ENCODE measurements at places on chromosomes 2 and 18.
A peak's percentile ranks its signal among the peaks of the same experiment; 100 is the strongest.

- DNase-seq = no peak
Measured at GRCh38 chr2:128416109-128416785, 97.6 kb upstream of the HS6ST1 start.

GRCh38 chr2:47360283-47360682, 42.7 kb upstream of the MSH2 start:
- no peak for DNase-seq

GRCh38 chr2:70087702-70088597, 673 bp downstream of the PCBP1 start:
- no peak for DNase-seq

- DNase-seq = no peak
Measured at GRCh38 chr2:236796236-236796635, 226.6 kb downstream of the ACKR3 start.

GRCh38 chr2:99154643-99155536, at the start of the genes LIPT1 and TSGA10:
Gene LIPT1 (plus strand): TSS chr2:99154967. CDS start chr2:99161958, 6,991 bp downstream.
Gene TSGA10 (minus strand): TSS chr2:99154942. CDS start chr2:99109439, 45,503 bp downstream.
- DNase-seq = peak; percentile 88

- no peak for DNase-seq
Measured at GRCh38 chr2:111135237-111135909, 14.7 kb downstream of the BCL2L11 start.

DNA sequence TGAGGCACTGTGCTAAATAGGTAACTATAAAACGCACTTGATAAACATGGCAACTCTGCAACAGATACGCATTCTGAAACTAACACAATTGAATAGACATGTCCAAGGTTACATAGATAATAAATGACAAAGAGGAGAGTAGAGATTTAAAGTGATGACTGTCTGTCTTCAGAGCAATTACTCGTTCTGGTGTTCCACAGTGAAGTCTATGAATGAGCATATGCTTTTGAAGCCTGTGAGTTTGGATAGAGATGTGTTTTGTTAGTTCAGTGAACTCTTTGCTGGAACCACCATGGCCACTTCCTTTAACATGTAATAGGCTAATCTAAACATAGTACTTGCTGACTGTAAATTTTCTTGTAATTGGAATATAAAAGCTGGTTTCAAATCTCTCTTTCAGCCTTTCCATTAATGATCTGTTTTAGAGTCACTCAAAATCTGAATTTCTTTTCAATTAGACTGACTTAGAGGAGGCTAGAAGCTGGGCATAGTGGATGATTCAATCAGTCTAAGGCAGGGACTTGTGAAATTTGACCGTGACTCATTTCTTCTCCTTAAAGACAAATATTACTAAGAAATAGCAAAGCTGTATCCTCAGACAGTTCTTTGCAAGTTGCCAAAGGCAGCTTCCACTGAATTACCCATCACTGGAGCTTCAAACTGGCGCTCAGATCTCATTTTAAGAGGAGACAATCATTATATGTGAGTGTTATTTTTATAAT, 1130.1 kb upstream of the CELF4 start:
- no peak for DNase-seq

GRCh38 chr18:9876867-9877654, 8.7 kb upstream of the TXNDC2 start:
- no peak for DNase-seq

DNA sequence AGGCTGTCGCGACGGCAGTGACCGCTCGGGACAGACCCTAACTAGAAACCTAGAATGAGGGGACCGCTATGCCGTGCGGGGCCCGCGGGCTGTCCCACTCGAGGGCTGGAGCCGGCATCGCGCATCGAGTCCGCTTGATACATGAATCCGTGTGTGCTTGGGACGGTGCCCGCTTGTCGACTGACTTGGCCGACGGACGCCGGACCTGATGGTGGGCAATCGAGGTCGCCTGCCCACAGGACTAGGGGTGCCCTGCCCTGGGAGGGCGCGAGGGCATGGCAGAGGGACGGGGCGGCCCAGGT, 749 bp upstream of the PTMA start:
- DNase-seq = no peak

- no peak for DNase-seq
Measured at GRCh38 chr2:178422097-178422496, 28.9 kb downstream of the PRKRA start.

- no peak for DNase-seq
Measured at GRCh38 chr2:106701203-106702022, 184.6 kb downstream of the ST6GAL2 start.

- DNase-seq = no peak
Measured at GRCh38 chr2:204257781-204258180, 287.5 kb upstream of the PARD3B start.

GRCh38 chr2:237452861-237453260, 34.2 kb upstream of the MLPH start:
- DNase-seq = no peak

DNA sequence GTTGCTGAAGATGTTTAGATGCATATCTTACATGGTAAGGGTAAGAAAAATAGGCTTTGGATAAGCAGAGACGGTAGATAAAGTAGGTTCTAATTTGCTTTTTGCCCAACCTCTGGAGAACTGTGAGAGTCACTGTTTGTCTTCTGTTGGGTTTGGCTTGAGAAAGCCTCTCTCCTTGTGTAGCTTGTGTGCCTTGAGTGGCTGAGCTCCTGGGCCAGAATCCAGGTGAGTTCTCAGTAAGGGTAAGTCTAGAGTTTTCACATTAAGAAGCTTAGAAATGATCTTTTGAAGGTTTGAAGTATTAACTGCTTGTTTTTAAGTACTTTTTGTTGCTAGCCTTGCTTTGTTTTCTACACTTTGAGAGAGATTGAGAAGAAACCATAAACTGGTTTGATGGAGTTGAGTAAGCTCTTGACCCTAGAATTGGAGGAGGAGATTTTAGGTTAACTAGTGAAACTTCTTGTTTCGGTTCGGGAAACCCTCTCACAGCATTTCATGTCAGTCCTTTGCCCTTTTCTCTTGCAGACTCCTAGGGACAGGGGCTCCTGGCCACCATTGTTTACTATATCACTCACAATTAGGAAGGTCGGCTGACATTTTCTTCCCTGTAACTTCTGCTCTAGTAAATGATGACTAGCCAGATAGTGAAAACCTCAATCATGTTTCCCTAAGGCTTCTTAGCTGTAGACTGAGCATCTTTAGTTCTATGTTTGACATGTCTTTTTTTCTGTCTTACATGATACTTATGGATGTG, 26.0 kb downstream of the MAP4K4 start:
- DNase-seq = no peak

GRCh38 chr18:31364190-31364589, 12.4 kb upstream of the DSG4 start:
- DNase-seq = no peak

DNA sequence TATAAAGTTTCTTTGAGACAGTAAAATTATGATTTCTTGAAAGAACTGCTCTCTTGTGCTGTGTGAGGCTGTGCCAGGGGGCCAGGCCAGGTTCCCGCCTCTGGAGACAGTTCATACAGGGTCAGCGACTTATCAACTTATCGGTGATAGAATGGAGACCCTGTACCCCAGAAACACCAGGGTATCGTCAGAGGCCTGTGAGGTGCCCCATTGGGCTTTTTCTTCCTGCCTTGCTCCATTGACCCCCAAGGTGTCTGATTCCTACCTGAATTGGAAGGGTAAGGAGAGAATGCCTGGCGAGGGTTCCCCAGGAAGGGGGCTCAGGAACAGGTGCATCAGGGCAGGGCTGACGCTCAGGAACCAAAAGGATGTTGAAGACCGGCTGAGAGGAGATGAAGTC, 4.3 kb downstream of the DLX1 start:
- no peak for DNase-seq

DNA sequence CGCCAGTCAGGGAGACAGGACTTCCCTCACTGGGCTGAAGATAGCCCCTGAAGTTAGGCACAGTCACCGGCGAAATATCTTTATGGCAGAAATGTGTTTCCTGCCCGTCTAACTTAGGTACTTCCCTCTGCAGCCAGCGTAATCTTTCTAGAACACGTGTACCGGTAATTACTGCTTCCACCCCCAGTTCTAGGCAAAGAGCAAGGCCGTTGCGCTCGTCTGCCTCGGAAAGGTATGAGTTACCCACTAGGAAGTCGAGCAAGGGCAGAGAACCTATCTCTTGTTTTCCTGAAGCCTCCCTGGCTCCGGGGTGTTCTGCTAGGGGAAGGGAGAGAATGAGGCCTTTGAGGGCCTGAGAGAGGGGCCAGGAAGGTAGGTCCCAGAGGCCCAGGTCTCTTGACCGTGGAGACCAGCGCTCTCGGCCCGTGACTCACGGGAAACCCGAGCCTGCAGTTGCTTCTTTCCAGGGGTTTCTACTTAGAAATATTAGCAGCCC, 70.0 kb downstream of the TWSG1 start:
- no peak for DNase-seq

- DNase-seq = no peak
Measured at GRCh38 chr2:74378007-74378406, 2.1 kb downstream of the DCTN1 start.

- no peak for DNase-seq
Measured at GRCh38 chr2:35428548-35428947, 927.0 kb upstream of the CRIM1 start.

DNA sequence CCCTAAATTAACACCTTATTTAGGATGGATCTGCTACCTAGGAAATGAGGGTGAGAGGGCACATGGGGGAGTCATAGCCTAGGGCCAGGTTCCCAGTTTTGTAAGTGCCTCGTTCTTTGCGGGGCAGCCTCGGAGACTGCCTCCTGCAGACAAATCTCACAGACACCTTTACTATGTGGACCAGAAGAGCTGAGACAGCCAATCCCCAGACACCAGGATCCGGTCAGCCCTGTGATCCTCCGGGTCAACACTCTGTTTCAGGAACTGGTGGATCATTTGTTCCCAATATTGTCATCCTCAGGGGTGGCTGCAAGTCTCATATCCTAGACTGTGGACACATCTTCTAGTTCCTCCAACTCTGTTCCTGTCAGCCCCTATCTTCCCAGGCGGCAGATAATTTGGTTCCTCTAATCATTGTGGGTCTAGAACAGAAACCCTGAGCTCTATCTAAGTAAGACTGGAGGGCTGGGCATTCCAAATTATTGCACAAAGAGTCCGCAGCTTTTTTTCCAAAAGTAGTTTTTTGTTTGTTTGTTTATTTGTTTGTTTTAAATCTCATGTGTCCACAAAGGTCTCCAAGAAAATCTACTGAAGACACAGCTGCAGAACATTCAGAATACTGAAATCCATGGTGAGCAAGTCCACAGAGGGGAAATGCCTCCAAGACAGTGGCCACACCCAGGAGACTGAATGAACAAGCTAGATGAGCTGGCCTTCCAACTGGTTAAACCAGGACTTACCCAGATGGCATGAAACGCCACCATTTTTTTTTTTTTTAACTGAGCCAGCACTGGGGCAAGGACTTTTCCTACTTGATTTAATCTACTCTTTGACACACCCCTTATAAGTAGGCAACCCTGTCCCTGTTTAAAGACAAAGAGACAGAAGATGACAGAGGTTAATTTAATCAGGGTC, 6.2 kb upstream of the GDF7 start:
- no peak for DNase-seq

DNA sequence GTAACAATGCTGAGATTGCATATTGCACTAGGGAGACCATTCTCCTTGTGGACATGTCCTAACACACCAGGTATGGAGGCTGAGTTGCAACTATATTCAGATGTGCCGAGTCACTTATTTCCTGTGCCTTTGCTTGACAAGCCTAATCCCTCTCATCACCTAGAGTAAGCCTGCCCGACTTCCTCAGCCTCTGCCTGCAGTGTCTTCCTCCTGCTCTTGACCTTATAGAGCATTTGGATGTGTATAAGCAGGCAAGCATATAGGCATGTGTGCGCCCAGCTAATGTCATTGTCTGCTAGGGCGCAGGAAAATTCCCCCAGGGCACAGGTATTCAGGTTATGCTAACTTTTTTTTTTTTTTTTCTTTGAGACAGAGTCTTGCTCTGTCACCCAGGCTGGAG, 316.9 kb downstream of the CDH2 start:
- no peak for DNase-seq

GRCh38 chr2:241358470-241358869, 2.4 kb downstream of the FARP2 start:
- DNase-seq = no peak

- no peak for DNase-seq
Measured at GRCh38 chr2:179550214-179550613, 285.6 kb upstream of the SESTD1 start.

DNA sequence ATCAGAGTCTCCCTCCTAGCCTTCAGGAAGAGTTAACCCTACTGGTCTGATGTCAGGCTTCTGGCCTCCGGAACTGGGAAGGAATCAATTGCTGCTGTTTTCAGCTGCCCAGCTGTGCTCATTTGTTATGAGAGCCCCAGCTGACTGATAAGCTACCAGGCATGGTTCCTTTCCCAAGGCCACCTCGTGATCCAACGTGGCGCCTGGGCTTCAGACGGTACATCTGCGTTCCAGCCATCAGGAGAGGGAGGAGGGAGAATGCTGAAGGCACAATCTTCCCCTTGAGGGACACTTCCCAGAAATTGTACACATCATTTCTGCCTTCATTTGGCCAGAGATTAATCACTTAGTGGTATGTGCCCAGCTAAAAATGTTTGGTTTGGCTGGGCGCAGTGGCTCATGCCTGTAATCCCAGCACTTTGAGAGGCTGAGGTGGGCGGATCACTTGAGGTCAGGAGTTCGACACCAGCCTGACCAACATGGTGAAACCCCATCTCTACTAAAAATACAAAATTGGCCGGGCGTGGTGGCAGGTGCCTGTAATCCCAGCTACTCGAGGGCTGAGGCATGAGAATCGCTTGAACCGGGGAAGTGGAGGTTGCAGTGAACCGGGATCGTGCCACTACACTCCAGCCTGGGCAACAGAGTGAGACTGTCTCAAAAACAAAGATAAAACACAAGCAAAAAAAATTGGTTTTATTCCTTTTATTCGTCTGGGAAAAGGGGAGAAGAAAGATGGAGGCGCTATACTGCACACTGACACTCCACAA, 10.5 kb upstream of the ARMC9 start:
- no peak for DNase-seq

- no peak for DNase-seq
Measured at GRCh38 chr18:57727952-57728807, 74.9 kb downstream of the ATP8B1 start.

- no peak for DNase-seq
Measured at GRCh38 chr2:1282552-1282951, 130.7 kb upstream of the TPO start.

- no peak for DNase-seq
Measured at GRCh38 chr2:231684314-231685223, 23.8 kb upstream of the PTMA start.

DNA sequence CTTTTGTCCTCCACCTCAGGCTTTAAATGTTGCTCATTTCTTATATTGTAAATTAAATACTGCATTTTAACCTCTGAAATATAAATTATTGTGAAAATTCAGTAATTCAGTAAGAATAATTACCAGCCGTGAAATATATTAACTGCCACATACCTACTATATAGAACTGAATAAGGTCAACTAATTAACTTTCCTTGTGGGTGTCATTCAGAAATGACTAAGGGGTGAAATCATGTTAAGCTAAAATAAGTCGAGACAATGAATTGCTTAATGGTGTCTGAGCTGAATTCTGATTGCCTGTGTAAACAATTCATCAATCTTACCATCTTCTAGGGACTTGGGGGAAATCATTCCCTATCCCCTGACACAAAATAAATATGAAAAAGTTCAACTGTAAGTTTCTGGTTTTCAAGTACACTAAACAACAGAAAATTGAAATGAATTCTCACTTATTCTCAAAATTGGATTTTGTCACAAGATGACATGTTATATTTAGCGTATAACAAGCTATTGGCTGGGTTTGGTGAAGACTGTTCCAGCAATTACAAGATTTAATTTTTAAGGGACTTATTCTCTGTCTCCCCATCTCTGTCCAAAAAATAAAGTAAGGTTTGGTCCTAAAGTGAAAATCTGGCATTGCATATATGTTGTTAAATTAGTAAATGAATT, 255.1 kb downstream of the METTL4 start:
- DNase-seq = no peak

Measured in activated CD8-positive, alpha-beta memory T cell treated with anti-CD3 and anti-CD28 coated beads for 4 hours (primary cell).